ENCODE measurements at places on chromosomes 5 and 9. TPM values are rescaled to one million over a fixed set of nuclear protein-coding genes. Genes with fewer than 3 reads are reported as not detected.

The FGF10 gene
- 12.2 TPM for total RNA-seq

The C6 gene
- 2.6 TPM for total RNA-seq

The SEMA5A gene
- 17.6 TPM for total RNA-seq

The PIP5KL1 gene
- total RNA-seq, result 1.3 TPM

The COL23A1 gene
- total RNA-seq, result 3.0 TPM

The DMRT3 gene
- not detected for total RNA-seq

The CSF1R gene
- 30.8 TPM for total RNA-seq

The PCDHGA4 gene
- 5.5 TPM for total RNA-seq

The SOHLH1 gene
- not detected for total RNA-seq

The TRIP13 gene
- total RNA-seq, result 1.6 TPM

The PDE8B gene
- total RNA-seq, result 7.7 TPM

The FOXD1 gene
- total RNA-seq, result 10.2 TPM

The CDH6 gene
- 6.0 TPM for total RNA-seq

The NEUROG1 gene
- not detected for total RNA-seq

The LOX gene
- 58.6 TPM for total RNA-seq

The IL13 gene
- not detected for total RNA-seq

The SHISAL2B gene
- not detected for total RNA-seq

The SPINK7 gene
- not detected for total RNA-seq

The NFIB gene
- 305 TPM for total RNA-seq

The GRM6 gene
- total RNA-seq, result not detected

The PDGFRB gene
- total RNA-seq, result 251 TPM

The SCGB3A2 gene
- total RNA-seq, result not detected

The MRPS2 gene
- total RNA-seq, result 16.3 TPM

The TLE1 gene
- 30.9 TPM for total RNA-seq

The HMMR gene
- 0.32 TPM for total RNA-seq

The PCDHGB5 gene
- total RNA-seq, result 9.5 TPM

The PCDHA13 gene
- total RNA-seq, result 0.05 TPM

The CDC20B gene
- total RNA-seq, result not detected

The LCN6 gene
- 36.9 TPM for total RNA-seq

The BRD9 gene
- 36.0 TPM for total RNA-seq

The CSF2 gene
- total RNA-seq, result not detected

The GNA14 gene
- 6.0 TPM for total RNA-seq

The C9orf43 gene
- 0.33 TPM for total RNA-seq

The SPATA6L gene
- 3.7 TPM for total RNA-seq

The GDA gene
- not detected for total RNA-seq

The PAEP gene
- not detected for total RNA-seq

The MLLT3 gene
- 6.5 TPM for total RNA-seq

The OMD gene
- total RNA-seq, result 47.0 TPM

The QRFP gene
- total RNA-seq, result not detected

The TAS2R1 gene
- not detected for total RNA-seq

The AFAP1L1 gene
- 17.9 TPM for total RNA-seq

Measured in posterior vena cava (tissue), 2 donors.